Activated T-cell treated with anti-CD3 and anti-CD28 coated beads for 4 hours (primary cell): ENCODE measurements at places on chromosomes 6 and 20.
A peak's percentile ranks its signal among the peaks of the same experiment; 100 is the strongest.

- DNase-seq, result no peak
Measured at GRCh38 chr6:74115674-74116073, 419.7 kb downstream of the CD109 start.

DNA sequence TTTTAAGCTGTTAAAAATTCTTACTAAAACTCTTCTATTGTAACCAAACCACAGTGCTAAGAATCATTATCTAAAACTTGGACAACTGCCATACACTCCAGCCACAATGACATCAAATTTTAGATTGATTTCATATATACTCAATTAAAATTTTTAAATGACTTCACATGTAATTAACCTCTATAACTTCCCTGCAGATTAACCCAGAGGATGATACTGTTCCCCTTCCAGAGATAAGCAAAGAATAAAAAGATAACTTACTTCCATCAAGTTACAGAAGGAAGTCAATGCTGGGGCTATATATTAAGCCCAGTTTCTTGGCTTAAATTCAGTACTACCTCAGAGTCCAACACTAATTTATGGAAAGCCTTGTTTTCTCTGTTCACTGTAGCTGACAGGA lies 71.3 kb downstream of the ARHGAP18 start:
- no peak for DNase-seq

GRCh38 chr6:46010270-46010669 lies 5.4 kb downstream of the CLIC5 start:
- DNase-seq, result no peak

- peak; percentile 33 for DNase-seq
Measured at GRCh38 chr20:58650181-58650775, 805 bp upstream of the STX16 start.

GRCh38 chr6:36694616-36695015 lies 3.0 kb upstream of the RAB44 start:
- DNase-seq, result no peak

DNA sequence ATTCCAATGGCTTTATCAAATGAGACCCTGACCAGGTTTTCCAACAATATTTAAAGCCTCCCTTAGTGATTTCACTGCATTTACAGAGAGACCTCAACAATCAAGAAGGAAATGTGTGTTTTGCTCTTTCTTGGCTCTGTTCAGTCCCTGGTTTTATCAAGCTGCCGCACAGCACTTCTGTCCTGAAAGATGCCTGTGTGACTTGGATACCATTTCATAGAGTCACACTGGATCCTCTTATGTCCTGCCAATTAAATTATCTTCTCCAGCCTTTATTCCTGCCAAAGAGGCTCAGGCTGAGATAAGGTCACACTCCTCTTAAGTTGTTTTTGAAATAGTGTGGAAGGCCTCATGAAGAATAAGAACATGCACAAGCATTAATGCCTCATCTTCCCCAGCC lies 197.0 kb upstream of the RNF217 start:
- DNase-seq, result no peak

DNA sequence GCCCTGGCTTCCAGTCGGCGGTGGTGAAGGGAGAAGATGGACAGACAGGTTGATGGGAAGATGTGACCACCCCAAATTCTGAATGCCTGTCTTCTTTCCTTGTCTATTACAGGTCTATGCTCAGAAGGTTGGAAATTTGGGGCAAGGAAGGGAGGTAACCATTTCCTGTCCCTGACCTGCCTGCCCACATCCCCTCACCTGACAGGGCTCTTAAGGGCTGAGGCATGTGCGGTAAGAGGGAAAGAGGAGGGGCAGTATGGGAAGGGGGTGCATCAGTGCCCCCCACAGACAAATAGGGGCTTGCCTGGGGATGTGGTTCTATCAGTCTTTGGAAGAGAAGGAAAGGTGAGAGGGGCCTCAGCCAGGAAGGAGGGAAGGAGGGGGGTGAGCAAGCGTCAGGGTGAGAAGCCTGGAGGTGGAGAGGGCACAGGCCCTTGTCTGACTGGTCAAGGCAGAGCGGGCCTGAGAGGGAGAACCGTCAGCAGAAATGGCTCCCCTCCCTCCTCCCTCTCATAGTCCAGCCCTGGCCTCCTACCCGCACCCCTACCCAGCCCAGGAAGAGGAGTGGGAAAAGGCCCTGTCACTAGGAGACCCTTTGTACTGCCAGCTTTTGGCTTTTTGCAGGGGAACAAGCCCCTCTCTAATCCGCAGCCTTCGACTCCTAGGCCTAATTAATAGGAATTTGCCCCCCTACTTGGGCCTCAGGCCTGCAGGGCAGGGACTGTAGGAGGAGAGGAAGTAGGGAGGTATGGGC lies 104.4 kb upstream of the FOXP4 start:
- DNase-seq, result no peak
